ENCODE measurements at places on chromosomes 5 and 9.

DNA sequence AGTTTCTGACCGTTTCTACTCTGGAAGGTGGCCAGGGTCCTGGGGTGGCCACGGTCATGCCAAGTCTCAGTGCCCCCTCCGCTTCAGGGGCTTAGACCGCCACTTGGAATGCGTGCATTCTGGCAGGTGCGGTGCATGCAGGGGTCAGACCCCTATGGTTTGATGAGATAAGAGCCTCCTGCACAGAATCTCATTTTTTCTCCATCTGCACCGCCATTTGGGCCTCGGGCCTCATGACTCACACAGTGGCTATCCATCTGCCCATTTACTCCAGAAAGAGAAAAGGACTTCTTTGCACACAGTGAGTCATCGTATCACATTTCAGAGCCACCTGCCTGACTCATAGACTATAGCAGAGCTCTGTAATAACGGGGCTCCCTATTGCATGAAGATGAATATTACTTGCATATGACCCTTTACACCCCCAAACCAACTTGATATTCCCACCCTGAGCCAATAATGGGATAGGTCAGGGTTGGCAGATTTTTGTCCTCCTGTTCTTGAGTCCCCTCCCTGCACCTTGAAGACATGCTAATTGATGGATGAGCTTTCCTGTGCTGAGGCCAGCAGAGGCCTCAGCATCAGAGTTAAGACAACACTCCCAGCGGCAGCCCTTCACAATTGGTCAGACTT, 157.4 kb downstream of the NR3C1 start:
- peak; percentile 39 for DNase-seq

DNA sequence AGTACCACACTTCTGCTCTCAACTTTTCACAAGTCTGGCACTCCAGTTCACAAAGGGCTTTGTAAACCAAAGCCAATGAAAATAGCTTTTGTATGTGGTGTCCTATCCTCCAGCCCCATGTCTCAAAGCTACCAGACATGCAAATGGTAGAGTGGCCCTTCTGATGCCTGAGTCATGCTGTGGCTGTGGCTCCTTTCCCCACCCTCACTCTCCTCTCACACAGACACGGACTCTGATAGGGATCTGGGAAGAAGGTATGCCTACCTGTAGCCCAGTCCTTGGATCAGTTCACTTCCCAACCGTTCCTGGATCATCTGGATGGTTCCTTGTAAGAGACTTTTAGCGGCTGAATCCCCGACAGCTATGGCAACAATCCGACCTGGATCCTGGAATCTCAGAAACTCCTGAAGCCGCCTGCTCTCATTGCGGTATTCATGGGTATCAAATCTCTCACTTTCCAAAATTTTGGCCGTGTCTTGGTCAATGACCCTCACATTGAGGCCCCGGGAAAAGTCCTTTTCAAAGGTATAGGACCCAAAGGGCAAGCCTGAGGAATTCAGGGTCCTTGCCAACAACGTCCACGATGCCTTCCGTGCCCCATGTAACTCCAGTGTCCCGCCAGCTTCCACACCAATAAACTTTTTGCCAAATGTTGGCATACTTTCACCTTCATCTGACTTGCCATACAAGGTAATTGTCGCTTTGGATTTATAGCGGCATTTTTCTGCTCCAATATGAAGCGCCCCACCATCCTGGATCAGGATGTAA, 23.4 kb downstream of the CEMIP2 start:
- DNase-seq, result no peak

DNA sequence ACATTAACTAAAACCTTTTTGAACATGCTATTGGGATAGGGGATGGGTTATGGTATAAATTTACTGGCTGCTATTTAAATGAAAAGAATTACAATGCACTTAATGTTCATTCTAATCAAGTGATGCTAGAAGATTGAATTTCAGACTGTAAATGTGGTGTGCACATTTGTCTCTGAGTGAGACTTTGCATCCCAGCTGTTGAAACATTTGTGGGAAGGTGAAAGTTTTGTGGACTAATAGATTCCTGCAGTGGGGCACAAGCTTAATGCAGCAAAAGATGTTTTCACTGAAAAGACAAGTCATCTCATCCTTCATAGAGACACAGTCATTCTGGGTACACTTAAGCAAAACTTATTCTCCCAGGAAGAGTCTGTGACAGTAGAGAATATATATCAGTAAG, 323.6 kb downstream of the NFIB start:
- no peak for DNase-seq

DNA sequence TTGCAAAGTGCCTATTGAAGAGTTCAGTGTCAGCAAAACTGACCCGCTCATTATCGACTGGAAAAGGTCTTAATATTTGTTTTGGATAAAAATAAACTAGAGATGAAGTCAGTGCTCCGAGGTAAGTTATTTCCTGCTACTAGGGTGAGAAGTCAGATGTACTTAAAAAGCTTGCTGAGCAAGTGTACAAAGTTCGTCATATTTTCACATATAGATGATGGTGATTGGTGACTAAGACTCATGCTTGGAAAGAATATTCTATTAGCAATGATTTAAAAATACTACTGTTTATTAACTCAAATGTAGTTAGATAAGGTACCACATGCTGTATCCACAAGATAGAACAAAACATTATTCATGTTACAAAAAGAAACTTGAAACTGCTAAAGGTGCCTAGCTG, 643.7 kb downstream of the GABRG2 start:
- no peak for DNase-seq

DNA sequence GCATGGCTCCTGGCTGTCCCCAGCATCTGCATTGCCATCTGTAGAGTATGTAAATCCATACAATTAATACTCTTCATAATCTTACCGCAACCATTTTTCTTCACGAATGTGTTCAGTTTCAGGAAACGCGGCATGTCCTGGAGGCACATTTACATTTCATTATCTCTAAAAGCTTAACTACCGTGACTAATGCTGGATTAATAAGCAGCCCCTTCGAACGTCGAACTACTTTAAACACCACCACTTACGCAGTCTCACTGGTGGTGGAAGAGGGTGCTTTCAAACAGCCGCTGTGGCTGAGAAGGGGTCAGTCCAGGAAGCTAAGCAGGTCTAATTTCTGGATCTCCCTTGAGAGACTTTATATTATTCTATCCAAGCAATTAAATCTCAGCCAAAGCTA, 85.6 kb downstream of the C5orf15 start:
- no peak for DNase-seq

Measured in DMS153 (cell line).